ENCODE measurements at places on chromosomes 16 and 17.

DNA sequence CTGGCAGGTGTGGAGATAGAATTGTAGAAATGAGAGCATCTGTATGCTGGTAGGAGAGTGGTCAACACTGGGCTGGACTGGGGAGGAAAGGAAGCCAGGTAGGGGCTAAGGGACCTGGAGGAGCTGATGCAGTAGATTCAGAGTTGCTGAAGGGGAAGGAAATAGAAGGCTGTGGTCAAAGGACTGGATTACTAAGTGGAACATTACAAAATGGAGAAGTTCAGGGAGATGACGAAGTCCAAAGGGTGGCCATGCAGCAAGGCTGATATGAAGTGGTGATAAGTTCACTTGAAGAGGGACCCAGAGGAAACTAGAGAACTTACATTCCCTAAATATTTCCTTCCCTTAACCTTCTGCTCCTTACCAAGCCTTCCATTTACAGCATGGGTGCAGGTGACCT is 8.6 kb upstream of the CCL2 start:
- DNase-seq = no peak

- no peak for DNase-seq
These were observed 118.8 kb downstream of the C16orf95 start for GRCh38 chr16:87198328-87198832.

GRCh38 chr16:79826732-79827475 is 226.4 kb upstream of the MAF start:
- DNase-seq = no peak

GRCh38 chr16:71610447-71610846 is 15.5 kb upstream of the MARVELD3 start:
- no peak for DNase-seq

GRCh38 chr17:45430738-45431530 is 1.7 kb downstream of the ARHGAP27 start:
- no peak for DNase-seq

DNA sequence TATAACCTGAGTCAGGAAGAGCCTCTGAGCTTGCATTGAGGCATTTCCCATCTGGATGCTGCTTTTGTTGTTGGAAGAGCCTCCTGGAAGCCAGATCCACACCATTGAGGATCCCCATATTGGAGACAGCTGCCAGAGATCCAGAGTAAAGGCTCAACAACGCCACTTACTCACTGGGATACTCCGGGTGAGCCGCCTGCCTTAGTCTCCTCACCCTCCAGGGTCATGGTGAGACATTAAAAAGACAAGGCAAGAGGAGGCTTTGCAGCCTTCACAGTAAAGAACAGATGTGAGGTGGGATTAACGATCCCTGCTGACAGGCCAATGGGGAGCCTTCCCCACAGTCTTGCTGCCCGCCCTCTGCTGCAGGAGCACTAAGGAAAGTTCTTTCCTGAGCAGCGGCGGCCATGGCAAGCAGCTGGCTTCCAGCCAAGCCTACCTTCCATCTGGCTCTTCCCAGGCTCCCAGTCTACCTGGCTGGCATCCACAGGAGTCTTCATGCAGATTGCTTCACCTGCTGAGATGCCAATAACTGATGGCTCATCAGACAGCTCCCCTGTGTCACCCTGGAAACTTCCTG is 198.5 kb downstream of the CYLD start:
- no peak for DNase-seq

DNA sequence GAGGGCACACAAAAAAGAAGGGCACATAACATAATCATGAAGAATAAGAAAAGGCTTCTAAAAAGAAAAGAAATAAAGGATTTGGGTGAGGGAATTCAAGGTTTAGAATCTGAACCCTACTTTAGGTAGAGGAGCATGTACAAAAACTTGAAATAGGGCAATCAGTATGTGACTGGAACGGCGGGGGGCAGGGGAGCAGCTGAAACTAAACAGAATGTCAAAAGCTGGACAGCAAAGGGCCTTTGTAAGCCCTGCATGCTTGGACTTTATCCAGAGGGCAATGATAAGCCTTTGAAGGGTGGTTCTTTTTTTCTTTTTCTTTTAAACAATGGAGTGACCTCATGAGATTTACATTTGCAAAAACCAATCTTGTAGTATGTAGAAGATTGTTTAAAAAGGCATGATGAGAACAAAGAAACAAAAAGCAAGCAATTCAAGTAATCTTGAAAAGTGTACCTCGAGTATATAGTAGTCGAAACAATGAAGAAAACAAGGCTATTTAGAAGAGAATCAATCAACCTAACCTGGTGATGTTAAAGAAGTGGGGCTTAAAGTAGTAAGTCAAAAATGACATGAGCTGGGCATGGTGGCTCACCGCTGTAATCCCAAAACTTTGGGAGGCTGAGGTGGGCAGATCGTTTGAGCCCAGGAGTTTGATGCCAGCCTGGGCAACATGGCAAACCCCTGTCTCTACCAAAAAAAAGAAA is 46.7 kb upstream of the ANKFY1 start:
- DNase-seq = no peak

GRCh38 chr17:72516772-72517399 is 396.1 kb downstream of the SOX9 start:
- no peak for DNase-seq

- no peak for DNase-seq
These were observed 59.6 kb upstream of the ADCY9 start for GRCh38 chr16:4175849-4176248.

- DNase-seq = no peak
These were observed 82.8 kb downstream of the METRNL start for GRCh38 chr17:83162035-83162745.

DNA sequence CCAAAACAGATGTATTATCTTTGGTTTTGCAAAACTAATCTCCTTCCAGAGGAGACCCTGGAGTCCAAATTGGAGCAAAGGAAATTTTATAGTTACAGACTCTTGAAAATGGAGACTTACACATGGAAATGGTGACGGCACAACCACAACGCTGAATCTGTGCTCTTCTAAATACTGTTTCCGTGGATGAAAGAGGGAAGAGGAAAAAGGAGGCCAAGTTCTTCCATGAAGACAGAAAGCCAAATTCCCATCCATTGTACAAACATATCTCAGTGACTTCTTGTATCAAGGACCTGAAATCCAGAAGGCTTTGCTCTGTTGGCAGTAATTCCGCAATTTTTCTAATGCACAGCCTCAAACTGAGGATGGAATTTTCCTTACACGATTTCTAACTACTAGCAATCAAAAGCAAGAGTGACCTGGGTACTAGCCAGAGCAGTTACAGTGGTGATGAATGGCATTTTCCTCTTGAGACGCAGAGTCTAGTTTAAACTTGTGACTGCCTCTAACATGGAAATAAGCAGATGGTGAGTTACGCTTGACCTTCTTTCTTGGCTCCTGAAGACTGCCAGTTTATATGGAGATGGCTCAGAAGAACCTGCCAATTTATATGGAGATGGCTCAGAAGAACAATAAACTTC is 38.5 kb downstream of the VPS53 start:
- no peak for DNase-seq

DNA sequence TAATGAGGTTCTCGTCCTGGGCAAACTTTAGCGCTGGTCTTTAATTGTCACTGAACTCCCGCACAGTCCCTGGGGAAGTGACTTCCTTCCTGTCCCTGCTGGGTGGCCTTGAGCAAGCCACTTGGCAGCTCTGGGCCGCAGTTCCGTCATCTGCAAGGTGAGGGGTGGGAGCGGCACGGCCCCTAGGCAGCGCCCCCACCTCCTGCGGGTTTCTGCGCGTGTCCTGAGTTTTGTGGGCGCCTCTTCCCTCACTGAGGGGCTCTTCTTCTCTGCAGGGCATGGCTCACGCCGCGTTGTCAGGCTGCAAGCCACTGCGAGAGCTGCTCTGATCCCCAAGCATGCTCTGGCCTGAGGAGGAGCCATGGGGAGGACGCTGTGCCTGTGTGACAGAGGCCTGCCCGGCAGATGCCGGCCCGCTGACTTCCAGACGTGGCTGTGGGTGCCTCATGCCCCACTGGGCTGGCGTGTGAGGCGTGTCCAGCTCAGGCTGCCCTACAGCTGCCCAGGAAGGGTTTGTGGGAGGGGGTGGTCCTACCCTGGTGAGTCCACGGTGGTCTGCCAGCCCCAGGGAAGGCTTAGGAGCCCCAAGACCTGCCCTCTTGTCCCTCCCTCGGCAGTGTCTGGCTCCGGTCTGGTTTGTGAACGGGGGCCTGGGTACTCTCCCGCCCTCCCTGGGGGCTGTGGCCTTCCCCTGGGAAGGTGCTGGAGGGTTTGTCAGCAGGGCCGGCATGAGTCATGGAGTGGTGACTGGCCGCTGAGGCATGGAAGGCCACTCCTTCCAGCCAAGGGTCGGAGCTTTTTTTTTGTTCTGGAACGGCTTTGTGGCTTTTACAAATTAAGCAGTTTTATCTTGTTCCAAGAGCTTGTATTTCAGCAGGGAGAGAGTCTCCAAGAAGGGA is 182.0 kb downstream of the SEC14L1 start:
- no peak for DNase-seq

GRCh38 chr16:59905606-59906005 is 1171.5 kb upstream of the GOT2 start:
- no peak for DNase-seq

DNA sequence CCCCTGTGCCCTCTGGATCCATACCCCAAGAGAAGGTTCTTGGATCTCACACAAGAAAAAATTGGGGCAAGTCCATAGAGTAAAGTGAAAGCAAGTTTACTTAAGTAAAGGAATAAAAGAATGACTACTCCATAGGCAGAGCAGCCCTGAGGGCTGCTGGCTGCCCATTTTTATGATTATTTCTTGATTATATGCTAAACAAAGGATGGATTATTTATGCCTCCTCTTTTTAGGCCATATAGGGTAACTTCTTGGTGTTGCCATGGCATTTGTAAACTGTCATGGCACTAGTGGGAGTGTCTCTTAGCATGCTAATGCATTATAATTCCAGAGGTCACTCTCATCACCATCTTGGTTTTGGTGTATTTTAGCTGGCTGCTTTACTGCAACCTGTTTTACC is 70.8 kb downstream of the NLK start:
- no peak for DNase-seq

- DNase-seq = no peak
These were observed 56.5 kb downstream of the PIGL start for GRCh38 chr17:16273499-16273898.

DNA sequence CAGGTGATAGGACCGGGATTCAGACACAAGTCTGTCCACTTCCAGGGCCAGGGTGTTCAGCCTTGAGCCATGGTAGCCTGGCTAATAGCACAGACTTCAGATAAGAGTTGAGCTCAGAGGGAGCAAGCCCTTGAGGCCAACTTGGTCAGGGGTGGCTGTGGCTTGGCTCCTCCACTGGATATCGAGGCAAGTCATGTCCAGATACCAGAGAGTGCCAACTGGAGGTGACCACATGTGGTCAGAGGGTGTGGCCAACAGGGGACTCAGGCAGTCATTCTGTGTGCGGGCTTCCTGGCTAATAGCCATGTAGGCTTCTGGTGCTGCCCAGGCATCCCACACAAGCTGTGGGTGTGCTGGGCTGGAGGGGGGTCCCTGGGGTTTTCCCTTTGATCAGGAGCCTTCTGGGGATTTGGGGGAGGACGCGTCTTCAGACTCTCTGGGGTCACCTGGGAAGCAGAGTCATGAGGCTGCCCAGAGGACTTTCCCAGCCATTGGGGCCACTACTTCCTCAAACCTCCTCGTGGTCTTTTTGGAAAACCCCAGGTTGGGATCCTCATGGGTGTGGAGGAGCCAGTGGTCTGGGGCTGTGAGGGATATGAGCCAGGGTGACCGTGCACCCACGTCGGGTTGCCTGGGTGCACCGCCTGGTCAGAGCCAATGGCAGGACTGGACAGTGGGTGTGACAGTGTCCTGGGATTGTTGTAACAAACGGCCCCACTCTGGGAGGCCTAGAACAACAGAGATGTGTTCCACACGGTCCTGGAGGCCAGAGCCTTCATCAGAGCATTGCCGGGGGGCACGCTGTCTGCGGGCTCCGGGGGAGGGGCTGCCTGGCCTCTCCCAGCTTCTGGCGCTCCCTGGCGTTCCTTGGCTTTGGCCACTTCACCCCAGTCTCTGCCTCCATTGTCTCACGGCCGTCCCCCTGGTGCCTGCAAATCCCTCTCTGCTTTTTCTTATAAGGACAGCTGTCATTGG is 25.0 kb downstream of the COX4I1 start:
- DNase-seq = no peak

DNA sequence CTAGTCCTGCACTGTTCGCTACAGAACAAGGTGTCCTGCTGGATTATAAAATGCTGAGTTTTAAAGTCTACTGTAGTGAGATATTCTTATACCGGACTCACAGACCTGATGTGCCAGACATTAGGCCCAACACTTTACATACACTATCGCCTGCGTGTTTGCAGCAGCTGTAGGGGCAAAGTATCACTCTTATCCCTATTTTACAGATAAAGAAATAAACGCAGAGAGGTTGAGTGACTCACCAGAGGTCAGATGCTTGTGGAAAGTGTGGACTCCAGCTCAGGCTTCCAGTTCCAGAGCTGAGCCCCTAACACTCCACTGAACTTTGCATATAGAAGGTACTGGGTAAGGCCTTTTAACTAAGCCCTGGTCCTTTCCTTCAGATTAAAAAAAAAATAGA is 47.4 kb downstream of the PLXDC1 start:
- no peak for DNase-seq

DNA sequence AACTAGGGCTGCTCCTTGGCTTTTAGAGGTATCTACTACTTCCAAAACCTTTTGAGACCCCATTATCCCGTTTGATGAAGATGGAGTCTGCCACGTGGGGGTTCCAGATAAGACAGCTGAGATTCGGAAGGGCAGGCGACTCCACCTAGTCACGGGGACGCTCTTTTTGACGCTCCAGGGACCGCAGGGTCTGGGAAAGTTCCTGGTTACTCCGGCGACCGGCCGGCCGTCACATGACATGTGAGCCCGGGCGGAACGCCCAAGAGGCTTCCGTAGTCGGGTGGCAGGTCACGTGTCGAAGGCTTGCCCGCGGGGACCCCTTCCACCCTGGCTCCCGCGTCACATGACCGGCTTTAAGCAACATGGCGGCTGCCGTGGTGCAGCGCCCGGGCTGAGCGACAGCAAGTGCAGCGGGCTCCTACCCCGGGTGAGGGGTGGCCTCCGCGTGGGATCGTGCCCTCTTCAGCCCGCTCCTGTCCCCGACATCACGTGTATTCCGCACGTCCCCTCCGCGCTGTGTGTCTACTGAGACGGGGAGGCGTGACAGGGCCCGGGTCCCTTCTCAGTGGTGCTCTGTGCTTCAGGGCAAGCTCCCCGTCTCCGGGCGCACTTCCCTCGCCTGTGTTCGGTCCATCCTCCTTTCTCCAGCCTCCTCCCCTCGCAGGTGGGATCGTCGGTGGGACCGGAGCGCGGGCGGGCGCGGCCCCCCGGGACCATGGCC is at the start of gene SPNS1:
Gene SPNS1, plus strand, starts transcription at position 342 of the 721 bp plus-strand sequence. Its CDS starts 374 bp downstream, at position 716.
- peak; percentile 82 for DNase-seq

DNA sequence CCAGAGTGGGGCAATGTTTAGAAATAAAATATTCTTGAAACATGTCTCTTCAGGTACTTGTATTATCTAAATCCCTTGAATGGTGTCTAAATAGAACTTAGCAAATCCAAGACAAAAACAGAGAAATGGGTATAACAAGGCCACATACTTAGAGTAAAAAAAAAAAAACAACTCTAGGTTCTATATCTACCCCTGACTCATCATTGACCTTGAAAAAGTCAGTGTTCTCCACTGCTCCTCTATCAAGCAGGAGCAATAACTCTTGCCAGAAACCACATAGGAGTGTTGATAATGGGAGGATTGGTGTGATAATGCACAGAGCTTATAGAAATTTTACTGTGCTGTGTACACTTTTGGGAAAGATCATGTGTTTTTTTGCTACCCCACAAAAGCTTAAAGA is 296.6 kb upstream of the PMFBP1 start:
- DNase-seq = no peak
